Activated naive CD8-positive, alpha-beta T cell treated with anti-CD3 and anti-CD28 coated beads, Interleukin-2, amount 10 ng/mL, durations not matched to agents 7 days and 5 days (primary cell): ENCODE measurements at places on chromosomes 1 and 21. TPM values are rescaled to one million over a fixed set of nuclear protein-coding genes. Genes with fewer than 3 reads are reported as not detected.

Gene RASAL2
- 0.06 TPM for total RNA-seq

Gene HTR6
- not detected for total RNA-seq

Gene RGS4
- total RNA-seq = not detected

Gene CA6
- total RNA-seq = 37.3 TPM

Gene SHISA4
- not detected for total RNA-seq

Gene RO60
- total RNA-seq = 65.3 TPM

Gene PRAMEF8
- not detected for total RNA-seq

Gene GPR25
- 0.91 TPM for total RNA-seq

Gene RPTN
- not detected for total RNA-seq

Gene ELAVL4
- not detected for total RNA-seq

Gene HMGN2
- total RNA-seq = 846 TPM

Gene SEMA4A
- 9.8 TPM for total RNA-seq

Gene LIN28A
- not detected for total RNA-seq

Gene PRAMEF6
- not detected for total RNA-seq

GRCh38 chr1:64116537-64116936 lies 86.9 kb upstream of the UBE2U start:
- DNase-seq = no peak

GRCh38 chr1:205472737-205473441 lies 17.0 kb upstream of the BLACAT1 start:
- no peak for DNase-seq

DNA sequence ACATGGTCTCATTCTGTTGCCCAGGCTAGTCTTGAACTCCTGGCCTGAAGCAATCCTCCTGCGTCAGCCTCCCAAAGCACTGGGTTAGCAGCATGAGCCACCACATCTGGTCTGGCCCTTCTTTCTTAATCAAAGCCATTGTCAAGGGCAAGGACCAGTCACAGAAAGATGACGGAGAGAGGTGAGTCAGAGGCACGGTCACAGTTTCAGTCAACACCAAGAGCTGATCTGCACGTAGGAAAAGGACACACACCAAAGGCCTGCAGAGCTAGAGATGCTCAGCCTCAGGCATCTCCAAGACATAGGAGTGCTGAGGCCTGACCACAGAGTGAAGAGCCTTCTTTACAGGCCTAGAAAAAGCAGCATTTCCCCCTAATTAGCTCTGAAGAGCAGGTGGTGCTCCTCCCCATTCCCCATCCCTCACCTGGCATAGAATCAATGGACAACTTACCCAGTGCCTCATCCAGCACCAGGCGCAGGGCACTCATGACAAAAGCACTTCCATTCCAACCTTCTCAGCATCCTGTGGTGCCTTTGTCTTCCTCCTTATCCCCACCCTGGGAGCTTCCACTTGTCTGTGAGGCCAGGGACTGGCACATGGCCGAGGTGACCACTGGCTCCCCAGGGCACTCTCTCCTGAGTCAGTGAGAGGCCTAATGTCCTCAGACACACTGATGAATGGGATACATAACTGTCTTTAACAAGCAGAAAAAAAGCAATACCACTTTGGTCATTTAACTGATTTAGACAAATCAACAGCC lies 139.8 kb downstream of the AJAP1 start:
- DNase-seq = no peak

DNA sequence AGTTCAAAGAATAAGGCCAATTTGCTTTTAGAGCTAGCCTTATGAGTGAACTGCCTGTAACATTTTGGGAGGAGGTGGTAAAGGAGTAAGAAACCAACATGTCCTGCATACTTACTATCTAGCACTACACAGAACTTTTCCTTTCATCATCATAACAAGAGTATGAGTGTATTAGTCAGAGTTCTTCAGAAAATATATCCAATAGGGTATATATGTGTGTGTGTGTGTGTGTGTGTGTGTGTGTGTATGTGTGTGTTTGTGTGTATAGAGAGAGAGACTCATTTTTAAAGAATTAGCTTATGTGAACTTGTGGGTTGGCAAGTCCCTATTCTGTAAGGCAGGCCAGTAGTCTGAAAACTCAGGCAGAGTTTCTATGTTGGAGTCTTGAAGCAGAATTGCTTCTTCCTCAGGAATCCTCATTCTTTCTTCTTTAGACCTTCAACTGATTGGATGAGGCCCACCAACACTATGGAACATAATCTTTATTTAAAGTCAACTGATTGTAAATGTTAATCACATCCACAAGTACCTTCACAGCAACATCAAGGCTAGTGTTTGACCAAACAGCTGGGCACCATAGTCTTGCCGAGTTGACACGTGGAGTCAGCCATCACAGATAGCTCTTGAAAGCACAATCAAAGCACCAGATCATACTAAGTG lies 121.9 kb downstream of the CYYR1 start:
- no peak for DNase-seq

DNA sequence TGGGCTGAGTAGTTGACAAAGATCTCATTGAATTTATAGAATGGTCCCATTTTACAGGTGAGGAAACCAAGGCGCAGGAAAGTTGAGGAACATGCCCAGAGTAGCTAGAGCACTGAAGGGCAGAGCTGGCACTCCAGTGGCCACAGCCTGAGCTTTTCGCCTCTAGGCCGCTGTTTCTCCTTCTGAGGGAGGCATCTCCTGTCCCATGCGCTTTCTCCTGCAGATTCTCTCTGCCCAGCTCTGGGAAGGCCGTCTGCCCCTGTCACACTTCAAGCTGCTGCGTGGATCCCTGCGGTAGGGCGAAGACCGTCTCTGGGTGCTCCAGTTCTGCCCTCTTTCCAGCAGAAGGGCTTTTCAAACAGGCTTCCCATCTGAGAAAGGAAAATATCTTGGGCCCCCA lies 159.9 kb downstream of the ACTL8 start:
- DNase-seq = no peak

GRCh38 chr1:155940482-155940992 lies 901 bp upstream of the RXFP4 start:
- DNase-seq = no peak

GRCh38 chr1:178933709-178934490 lies 63.0 kb upstream of the ANGPTL1 start:
- DNase-seq = no peak

- peak; percentile 10 for DNase-seq
Observed at GRCh38 chr1:36555041-36555440, 72.3 kb upstream of the CSF3R start.

DNA sequence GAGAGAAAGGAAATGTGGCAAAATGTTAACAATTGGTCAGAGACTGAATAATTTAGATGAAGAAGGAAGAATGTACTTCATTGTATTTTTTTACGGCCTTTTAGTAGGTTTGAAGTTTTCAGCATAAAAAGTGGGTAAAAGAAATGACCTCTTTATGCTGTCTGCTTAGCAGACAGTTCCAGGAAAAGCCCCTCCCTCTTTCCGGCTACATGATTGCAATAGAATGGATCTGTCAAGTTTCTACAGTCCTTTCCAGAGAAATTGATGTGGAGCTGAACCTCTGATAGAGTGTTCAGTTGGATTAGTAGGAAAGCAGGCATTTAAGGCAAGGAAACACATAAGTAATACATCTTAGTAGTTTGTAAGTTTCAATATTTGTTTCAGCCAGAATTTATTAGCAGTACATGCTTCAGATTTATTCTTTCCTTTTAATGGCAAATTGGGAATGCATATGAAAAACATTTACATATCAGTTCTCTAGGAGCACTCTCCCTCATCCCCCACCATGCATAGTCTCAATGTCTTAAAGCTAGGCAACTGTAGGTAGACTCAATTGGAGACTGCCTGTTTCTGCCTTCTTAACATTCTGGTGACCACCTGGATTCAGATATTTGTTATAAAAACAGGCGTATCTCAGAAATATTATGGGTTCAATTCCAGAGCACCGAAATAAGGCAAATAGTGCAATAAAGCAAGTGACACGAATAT lies 36.4 kb downstream of the HS2ST1 start:
- no peak for DNase-seq

DNA sequence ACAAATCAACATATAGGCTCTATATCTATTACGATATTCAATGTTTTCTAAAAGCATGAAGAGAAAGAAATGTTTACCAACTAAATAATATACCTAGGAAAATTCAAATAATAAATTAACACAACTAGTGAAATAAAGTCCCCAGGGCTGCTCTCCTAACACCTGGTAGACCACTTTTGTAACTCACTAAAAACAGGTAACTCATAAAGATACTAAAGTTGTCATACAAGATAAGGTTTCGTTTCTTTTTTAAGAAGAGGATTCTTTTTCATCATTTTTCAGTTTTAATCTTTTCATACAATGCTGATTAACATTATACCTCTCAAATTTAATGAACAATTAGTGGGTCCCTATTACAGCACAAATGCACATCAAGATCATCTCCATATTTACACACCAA lies 99.0 kb downstream of the ZZZ3 start:
- no peak for DNase-seq

- DNase-seq = no peak
Observed at GRCh38 chr1:235709018-235709417, 59.4 kb upstream of the GNG4 start.

DNA sequence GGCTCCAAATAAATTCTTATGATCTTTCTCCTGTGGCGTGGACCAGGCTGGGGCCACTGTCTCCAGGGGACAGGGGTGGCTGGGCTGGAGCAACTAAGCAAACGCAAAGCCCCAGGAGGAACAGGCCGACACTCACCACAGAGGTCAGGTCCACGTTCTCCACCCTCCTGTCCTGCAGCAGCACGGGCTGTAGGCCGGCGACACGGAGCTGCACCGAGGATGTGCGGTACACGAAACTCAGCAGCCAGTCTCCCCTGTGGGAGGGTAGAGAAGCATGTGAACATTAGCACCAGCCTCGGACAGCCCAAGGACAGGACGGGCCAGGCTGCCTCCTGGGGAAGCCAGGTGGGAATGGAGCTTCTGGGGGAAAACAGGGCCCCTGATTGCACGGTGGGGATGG lies 29.6 kb downstream of the HTR6 start:
- DNase-seq = no peak

GRCh38 chr1:39666772-39667171 lies 5.1 kb downstream of the NT5C1A start:
- DNase-seq = no peak

- DNase-seq = no peak
Observed at GRCh38 chr1:24491577-24492360, 10.9 kb upstream of the RCAN3 start.

GRCh38 chr1:70866542-70867264 lies 180.9 kb downstream of the PTGER3 start:
- no peak for DNase-seq

GRCh38 chr1:41891199-41891896 lies 27.4 kb downstream of the HIVEP3 start:
- DNase-seq = peak; percentile 75

DNA sequence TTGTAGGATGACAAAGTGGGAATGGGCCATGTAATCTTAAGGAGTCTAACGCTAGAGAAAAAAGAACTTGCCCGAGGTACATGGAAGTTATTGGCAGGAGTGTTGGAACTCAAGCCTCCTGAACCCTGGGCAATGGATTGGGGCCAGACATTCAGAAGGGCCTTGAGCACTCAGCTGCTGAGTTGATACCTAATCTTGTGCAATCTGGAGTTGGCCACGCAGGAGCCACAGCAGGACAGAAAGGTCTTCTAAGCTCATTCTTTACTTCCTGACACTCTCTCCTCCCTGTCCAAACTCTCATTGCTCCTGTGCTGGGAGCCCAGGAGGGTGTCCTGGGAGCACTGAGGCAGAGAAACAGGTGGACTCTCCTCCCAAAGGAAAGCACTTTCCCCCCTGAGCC lies 25.1 kb upstream of the CSF1 start:
- DNase-seq = no peak

- no peak for DNase-seq
Observed at GRCh38 chr1:97084546-97084945, 363.0 kb downstream of the PTBP2 start.

- no peak for DNase-seq
Observed at GRCh38 chr21:38319781-38320180, 63.0 kb downstream of the KCNJ15 start.

DNA sequence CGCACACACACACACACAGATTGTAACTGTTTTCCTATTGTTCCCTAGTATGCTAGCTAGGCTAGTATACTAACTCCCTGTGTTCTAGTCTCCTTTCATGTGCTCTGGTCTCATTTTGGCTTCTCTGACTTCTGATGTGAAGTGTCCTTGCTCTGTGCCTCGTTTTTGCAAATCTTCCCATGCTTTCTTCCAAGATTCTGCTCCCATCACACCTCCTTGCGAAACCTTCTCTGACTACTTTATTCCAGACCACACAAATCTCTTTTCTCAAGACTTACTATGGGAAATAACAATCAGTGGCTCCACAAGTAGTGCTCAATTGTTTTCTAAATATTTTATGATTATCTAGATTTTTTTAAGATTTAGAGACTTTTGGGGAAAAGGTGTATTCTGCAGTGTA lies 10.3 kb downstream of the PRRX1 start:
- DNase-seq = no peak

DNA sequence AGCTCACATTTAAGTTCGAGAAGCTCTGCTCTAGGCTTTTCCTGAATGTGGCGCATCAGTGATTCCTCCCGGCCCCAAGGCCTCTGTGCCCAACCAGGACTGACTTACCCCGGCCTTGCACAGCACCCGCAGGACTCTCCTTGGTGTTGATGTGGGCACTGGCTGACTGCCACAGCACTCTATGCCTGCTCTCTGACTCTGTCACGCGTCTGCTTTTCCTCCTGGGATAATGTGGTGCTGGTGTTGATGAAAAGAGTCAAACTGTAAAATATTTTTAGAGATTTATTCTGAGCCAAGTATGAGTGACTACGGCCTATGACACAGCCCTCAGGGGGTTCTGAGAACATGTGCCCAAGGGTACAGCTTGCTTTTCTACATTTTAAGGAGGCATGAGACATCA lies 15.5 kb upstream of the SLC2A5 start:
- DNase-seq = no peak

GRCh38 chr1:159924025-159924790 lies 1.1 kb downstream of the TAGLN2 start:
- peak; percentile 70 for DNase-seq

- no peak for DNase-seq
Observed at GRCh38 chr1:51242546-51242945, 6.5 kb downstream of the RNF11 start.

DNA sequence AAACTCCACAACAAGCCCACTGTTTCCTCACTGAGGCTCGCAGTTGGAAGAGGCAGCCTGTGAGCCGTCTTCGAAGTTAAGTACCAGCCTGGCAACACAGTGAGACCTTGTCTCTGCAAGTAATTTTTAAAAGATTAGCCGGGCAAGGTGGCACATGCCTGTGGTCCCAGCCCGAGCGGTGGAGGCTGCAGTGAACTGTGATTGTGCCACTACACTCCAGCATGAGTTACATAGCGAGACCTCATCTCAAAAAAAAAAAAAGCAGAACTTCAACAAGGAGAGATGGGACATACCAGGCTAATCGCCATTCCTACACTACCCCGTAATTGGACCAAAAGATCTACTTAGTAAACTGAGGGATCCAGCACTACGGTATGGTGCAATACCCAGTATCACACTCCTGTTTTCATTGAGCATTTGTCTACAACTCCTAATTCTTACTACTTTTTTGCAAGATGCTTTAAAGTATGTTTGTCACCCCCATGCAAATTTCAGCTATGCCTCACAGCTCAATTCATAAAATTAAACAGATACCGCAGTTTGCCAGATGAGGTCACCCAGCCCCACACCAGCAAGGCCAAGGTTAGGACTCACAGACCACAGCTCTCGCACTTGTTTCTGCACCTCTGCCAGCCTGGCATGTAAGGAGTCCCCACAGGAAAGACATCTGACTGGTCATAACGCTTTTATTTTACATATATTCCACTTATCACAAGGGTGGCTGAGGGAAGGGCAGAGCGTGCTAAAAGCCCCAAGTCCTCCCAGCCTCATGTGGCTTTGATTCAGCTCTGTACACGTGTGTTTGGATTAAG lies 21.0 kb downstream of the SDE2 start:
- no peak for DNase-seq

GRCh38 chr1:170586321-170587252 lies 54.6 kb downstream of the GORAB start:
- DNase-seq = no peak

GRCh38 chr21:31553461-31553860 lies 106.0 kb upstream of the SOD1 start:
- no peak for DNase-seq
